ENCODE measurements at places on chromosomes 12 and 14.

DNA sequence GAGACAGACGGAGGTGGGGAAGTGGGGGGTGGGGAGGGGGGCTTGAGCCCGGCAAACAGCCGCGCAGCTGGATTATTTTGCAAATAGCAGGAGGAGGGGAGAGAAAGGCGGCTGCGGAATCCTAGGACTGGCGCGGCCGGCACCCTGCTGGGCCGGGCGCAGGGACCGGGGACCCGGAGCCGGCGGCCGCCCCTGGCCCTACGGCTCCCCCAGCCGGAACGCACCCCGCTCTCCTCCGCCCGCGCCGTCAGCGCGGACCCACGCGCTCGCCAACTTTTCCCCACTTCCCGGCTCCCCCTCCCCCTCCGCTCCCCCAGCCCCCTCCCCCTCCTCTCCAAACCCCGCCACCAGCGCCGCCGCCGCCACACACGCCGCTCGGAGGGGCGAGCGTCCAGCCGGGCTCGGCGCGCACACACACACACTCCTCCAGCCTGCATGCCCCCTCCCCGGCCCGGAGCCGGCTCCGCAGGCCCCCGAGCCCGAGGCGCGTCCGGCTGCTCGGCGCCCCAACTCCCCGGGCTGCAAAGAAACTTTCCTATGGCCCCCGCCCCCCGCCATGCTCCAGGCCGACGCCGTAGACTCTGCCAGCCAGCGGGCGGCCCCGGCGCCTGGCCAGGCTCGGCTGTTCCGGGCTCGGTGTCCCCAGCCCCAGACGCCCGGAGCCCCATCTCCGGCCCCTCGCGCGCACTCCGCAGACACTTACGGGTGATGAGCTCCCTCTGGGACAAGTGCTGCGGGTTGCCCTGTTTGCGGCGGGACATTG is 1.4 kb downstream of the BCL11B start:
- peak; percentile 31 for DNase-seq

GRCh38 chr12:75953312-75953906 is 78.2 kb downstream of the PHLDA1 start:
- DNase-seq = peak; percentile 44

DNA sequence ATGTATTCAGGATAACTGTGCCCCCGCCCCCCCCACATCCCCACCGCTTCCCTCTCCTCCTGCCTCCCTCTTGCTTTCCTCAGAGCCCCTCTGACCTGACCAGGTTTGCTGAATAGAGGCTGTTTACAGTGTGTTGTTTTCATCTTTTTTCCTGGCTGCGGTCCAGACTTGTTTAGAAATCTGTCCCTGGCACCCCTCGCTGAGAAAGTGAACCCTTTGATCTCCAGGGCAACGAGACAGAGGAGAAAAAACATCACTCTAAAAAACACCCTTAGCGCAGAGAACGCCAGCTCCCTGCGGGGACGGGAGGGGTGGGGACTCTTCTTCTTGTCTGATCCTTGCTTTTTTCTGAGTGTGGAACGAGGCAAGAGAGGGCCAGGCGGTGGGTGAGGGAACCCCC is 22.5 kb downstream of the SDS start:
- no peak for DNase-seq

GRCh38 chr12:16348435-16349130 is 1.1 kb downstream of the MGST1 start:
- DNase-seq = peak; percentile 6

GRCh38 chr14:89899917-89900663 is 54.4 kb downstream of the EFCAB11 start:
- peak; percentile 42 for DNase-seq

DNA sequence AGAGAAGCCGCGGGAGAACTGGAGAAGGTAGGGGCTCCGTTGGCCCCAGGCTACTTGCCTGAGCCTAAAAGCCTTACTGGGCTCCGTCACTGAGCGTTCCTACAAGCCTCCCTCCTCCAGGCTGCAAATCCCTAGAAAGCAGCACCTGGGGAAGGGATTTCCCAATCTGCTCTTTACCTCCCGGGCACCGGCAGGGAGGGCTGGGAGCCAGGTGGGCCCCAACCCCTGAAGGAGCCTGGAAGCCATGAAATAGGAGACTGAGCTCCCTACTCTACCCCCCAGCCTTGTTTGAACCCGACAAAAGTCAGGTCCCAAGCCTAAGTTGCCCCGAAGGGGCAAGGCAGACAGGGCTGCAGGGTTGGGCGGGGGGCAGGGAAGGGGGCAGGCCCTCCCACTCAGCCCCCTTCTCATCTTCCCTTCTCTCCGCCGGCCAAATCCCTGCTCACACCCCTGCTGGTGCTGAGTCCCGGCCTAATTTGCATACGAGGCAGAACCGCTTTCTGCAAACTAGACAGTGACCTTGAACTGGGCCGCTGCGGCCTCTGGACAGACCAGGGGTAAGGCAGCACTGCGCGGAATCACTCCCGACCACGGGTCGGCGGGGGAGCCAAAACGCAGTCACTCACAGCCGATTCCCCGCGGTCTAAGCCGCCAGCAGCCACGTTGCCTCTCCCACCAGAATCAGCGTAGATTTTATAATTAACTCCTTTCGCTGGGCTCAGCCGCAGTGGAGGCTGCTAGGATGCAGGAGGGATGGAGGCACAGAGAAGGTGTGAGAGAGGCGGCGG is 3.7 kb upstream of the HOXC12 start:
- no peak for DNase-seq

Measured in GM03348 (cell line).